Cortex of kidney (tissue), 1 donor: ENCODE measurements at places on chromosomes 1 and 21.

DNA sequence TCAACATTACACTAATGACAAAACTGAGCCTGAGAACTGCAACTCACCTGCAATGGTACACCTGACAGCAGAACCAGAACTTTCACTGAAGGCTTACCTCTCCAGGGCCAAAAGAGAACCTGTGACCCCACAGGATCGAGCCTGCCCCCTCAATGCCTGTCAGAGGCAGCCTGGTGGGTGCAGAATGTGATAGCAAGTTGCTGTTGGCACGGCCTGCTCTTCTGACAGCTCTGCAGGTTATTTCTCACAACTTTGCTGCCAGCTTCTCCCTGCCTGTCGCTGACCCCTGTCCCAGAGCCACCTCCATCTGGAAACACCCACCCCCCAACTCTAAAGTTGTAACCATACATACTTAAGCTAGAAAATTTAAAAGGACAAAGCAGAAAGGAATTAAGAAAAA is 35.2 kb downstream of the HIVEP3 start:
- DNase-seq: no peak

DNA sequence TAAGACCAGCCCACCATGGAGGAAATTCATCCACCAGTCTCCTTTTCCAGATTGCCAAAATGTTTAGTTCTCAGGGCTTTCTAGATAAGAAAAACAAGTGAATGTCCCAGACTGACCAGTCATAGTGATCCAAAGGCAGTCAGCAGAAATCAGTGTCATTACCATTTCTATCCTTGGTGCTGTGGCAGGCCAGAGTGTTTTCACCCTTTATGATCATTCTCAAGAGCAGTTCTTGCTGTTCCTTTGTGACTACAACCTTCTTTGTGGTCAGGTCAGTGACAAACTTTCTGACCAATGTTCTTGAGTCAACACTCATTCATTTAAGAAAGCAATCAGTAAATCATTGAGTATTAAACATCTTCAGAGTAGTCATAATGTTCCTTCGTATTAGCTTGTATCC is 7.3 kb upstream of the DHCR24 start:
- DNase-seq: no peak

- no peak for DNase-seq
These were observed 126.3 kb downstream of the PTPN14 start for GRCh38 chr1:214425101-214425500.

GRCh38 chr1:16351456-16351993 is 755 bp downstream of the FBXO42 start:
- no peak for DNase-seq

GRCh38 chr1:205939690-205940330 is 3.4 kb downstream of the SLC26A9 start:
- no peak for DNase-seq

DNA sequence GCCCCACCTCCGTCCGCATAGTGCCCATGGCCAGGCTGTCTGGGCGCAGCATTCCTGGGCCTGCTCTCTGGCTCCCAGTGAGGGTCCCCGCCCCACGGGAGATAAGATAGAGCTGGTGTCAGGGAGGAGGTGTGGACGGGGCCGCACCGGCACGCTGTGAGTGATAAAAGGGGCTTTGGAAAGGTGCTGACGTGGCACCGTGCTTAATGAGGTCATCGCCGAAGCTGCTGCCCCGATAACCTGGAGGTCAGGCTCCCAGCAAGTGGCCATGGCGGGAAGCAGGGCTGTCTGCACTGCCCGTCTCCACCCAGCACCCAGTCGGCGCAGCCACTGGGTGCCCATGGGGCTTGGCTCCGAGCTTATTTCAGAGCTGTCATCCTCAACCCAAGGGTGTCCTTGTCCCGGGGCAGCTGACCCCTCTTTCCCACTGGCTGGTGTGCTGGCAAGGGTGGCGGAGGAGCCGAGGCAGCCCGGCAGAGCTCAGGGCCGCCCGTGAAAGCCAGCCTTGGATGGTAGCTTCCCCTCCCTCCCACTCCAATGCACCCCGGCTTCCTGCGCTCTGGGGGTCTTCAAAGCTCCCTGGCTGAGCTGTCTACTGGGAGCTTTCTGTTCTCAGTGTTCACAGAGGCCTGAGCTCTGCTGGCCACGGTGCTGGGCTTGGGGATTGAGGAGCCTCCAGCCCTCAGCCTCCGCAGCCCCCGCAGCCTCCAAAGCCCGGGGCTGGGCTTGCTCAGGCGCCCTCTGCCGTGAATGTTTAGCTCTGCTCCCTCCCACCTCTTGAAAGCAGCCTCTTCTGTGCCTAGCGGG is 105.1 kb upstream of the ARHGEF16 start:
- no peak for DNase-seq

- no peak for DNase-seq
These were observed 105.0 kb downstream of the CD247 start for GRCh38 chr1:167413328-167413727.

GRCh38 chr1:215263636-215264035 is 181.1 kb downstream of the KCNK2 start:
- no peak for DNase-seq

- DNase-seq: no peak
These were observed 6.7 kb downstream of the CITED4 start for GRCh38 chr1:40855513-40855912.

DNA sequence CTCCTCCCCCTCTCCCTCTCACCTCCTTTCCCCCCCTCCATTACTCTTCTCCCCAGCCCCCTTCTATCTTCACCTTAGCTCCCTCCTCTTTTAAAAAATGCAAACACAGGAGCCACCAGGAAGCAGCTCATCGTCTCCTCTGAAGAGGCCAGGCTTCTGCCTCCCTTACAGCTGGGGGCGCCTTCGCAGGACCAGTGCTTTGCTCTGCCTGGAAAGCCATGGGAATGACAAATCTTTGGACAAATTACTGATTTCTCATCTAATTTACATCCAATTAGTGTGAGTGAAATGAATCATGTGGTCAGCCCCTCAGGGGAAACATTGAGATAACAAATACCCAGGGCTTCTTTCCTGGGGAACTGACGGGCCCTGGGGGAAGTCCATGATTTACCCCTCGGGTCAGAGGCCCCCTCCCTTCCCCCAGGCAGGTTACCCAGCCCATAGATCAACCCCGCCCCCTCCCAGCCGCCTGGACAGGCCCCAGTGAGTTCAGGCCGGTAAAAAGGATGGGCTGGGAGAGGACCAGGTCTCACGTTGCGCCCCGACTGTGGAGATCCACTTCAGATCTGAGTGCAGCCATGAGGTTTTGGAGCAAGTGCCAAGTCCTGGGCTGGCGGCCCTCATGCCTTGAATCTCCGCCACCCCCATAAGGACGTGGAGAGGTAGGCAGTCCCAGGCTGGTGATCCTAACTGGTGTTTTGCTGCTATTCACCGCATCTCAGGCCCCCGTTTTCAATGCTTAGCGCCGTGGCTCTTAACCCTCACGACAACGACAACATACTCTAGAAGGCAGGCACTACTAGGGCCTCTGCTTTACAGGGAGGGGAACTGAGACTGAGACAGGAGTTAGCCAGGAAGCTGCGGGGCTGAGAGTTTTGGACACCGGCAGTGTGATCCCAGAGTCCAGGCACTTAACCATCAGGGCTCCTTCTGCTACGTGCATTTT is 300.8 kb downstream of the RRAGC start:
- no peak for DNase-seq

- no peak for DNase-seq
These were observed 545.2 kb upstream of the CAMK1G start for GRCh38 chr1:209038316-209038715.

GRCh38 chr1:190377991-190378390 is 99.7 kb downstream of the BRINP3 start:
- no peak for DNase-seq

- no peak for DNase-seq
These were observed 43.9 kb upstream of the CAMK1G start for GRCh38 chr1:209539576-209539975.

DNA sequence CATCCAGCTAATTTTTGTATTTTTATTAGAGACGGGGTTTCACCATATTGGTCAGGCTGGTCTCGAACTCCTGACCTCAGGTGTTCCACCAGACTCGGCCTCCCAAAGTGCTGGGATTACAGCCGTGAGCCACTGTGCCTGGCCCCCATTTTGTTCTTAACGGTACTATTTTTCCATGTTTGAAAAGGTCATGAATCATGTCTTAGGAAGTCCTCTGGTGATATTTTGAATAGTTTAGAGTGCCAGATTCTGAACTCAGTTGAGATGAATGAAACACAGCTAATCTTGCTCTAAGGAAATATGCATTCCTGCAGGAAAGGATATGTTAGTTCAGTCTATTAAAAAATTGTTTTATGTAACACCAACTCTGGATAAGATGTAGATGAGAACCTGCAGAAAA is 62.6 kb upstream of the ATP2B4 start:
- no peak for DNase-seq

GRCh38 chr1:178650934-178651511 is 74.0 kb upstream of the RALGPS2 start:
- DNase-seq: no peak

DNA sequence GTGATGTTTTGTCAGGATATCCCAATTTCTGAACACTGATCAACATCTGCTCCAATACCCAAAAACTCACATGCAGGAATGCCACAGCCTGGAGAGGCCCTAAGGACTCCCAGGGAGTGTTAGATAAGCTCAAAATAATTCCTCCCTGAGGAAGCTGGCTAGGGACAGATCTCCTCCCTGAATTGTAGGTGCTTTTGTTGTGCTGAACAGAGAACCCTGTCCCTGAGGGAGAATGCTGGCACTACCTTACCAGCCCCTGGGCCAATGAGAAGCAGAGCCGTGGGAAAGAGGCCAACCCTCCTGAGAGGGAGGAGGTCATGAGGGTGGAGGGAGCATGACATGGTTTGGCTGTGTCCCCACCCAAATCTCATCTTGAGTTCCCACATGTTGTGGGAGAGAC is 73.6 kb upstream of the PTGFRN start:
- no peak for DNase-seq

- DNase-seq: no peak
These were observed 183.3 kb downstream of the AK5 start for GRCh38 chr1:77465139-77465538.

- DNase-seq: no peak
These were observed 1.8 kb upstream of the PLCH2 start for GRCh38 chr1:2474104-2474844.

DNA sequence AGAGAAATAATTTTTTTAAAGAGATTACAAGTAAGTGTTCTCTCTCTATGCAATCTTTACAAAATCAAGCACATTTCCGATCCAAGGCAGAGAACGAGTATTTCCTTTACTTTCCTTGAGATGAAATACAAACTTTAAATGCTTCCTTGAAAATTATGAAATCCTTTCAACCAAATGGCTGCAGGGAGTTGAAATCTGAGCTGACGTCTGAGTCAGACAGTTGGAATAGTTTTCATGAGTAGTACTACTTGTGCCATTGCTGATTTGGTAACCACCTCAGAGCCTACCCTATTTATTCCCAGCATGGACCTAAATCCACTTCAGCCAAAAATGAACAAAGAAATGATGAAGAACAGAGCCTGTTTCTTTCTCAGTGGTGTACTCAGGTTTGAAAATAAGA is 183.6 kb downstream of the GIPC2 start:
- no peak for DNase-seq

- DNase-seq: no peak
These were observed 69.8 kb upstream of the FAM3B start for GRCh38 chr21:41246808-41247207.

- DNase-seq: no peak
These were observed 5.7 kb downstream of the UBASH3A start for GRCh38 chr21:42409366-42409765.

GRCh38 chr1:59442492-59442891 is 145.6 kb downstream of the FGGY start:
- DNase-seq: no peak

- DNase-seq: no peak
These were observed 27.2 kb upstream of the FOXE3 start for GRCh38 chr1:47388891-47389238.

GRCh38 chr1:28580722-28581530 is 11.1 kb upstream of the RAB42 start:
- DNase-seq: no peak

GRCh38 chr1:47532921-47533792 is 95.3 kb downstream of the FOXD2 start:
- no peak for DNase-seq

GRCh38 chr1:161192476-161193465 is 6.1 kb downstream of the ADAMTS4 start:
- no peak for DNase-seq

DNA sequence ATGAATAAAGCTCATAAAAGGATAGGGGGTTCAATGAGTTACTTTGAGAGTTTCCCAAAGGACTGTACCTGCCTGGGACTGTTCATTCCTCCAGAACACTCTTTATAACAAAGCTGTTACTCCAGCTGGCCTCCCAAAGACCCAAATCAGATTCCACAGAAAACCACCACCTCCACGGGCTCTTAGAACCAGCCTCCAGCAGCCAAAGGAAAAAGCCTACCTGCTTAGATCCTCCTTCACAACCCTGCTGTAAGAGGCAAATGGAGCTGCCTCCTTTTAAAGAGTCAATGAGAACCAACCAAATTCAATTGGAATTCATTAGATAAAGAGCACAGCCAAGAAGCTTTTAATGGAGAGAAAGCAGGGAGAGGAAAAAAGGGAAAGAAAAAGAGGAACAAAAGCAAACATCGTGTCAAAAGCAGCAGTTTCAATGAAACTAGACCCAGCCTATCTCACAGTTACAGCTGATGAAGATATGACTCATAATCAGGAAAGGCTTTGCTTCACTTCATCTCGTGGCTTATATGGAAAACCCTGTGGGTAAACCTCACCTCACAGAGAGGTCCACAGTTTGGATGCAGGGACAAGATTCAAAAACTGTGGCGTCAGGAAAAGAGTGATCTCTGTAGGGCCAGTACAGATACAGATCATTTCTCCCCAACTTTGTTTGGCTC is 27.8 kb upstream of the FMO4 start:
- DNase-seq: no peak

- DNase-seq: no peak
These were observed 617.7 kb upstream of the ADGRL2 start for GRCh38 chr1:81183051-81183450.

DNA sequence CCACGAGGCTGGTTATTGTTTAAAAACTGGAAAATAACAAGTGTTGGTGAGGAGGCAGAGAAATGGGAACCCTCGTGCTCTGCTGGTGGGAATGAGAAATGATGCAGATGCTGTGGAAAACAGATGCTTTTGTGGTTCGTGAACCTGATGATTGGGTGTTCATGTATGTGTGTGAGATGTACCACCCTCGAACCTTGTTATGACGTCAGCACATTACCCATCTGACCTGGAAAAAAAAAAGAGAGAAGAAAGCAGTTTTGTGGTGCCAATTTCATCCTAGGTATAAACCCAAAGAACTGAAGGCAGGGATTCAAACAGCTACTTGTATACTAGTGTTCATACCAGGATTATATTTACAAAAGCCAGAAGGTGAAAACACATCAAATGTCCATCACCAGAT is 6.4 kb upstream of the CFAP107 start:
- DNase-seq: no peak

- no peak for DNase-seq
These were observed 64.8 kb downstream of the FAM163A start for GRCh38 chr1:179807691-179808485.

GRCh38 chr1:204335085-204335484 is 24.6 kb downstream of the PLEKHA6 start:
- DNase-seq: no peak

GRCh38 chr1:218896202-218896601 is 277.5 kb upstream of the LYPLAL1 start:
- DNase-seq: no peak
